ENCODE measurements at places on chromosomes 12 and 14.

GRCh38 chr12:16269946-16270345, 7.5 kb downstream of the SLC15A5 start:
- no peak for DNase-seq

GRCh38 chr12:70812136-70812535, 108.4 kb downstream of the PTPRR start:
- DNase-seq = no peak

DNA sequence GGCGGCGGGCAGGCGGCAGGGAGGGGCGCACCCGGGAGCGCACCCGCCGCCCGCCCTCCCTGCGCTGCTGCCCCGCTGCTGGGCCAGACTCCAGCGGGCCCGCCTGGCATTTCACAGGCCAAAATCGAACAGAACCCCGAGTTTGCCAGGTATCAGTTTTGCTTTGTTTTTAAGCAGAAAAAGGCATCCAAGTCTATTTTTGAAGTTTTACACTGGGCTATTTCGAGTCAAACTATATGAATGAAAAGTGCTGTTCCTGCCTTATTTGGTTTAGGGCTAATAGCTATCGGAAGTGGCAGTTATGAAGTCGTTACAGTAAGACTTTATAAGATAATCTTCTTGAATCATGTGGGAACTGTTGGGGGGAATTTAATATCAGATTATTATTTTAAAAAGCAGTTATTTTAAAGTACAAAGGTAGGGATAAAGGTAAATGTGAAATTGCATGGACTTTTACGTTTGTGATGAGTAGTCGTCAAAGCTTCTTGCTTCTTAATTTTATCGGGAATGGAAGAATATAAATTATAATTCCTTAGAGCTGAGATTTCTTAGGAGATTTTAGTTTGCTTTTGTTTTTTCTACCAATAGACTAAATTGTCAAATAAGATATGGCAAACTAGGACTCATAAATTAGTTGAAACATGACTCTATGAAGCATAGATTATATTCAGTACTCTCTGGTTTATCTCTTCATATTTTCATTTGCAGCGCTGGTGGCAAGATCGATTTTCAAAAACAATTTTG, 1.1 kb downstream of the MSRB3 start:
- DNase-seq = no peak

DNA sequence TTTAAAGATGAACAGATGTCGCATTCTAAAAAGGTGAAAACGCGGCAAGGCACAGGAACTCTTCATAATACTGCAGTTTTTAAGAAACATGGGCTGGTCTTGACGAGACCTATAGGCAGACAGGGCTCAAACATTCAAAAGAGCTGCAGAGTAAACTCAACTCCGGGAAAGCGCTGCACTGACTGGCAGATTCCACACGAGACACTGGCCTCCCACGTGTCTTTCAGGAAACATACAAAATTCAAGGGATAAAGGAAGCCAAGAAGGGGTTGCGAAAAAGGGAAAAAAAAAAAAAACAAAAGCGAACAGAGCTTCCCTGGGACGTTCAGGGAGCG, 614 bp upstream of the ARF6 start:
- no peak for DNase-seq

- no peak for DNase-seq
These were observed 168.6 kb downstream of the RBM19 start for GRCh38 chr12:113797535-113797868.

- no peak for DNase-seq
These were observed 125.4 kb downstream of the CAND1 start for GRCh38 chr12:67394550-67394949.

- DNase-seq = no peak
These were observed 34.8 kb downstream of the IL31 start for GRCh38 chr12:122139266-122139665.

DNA sequence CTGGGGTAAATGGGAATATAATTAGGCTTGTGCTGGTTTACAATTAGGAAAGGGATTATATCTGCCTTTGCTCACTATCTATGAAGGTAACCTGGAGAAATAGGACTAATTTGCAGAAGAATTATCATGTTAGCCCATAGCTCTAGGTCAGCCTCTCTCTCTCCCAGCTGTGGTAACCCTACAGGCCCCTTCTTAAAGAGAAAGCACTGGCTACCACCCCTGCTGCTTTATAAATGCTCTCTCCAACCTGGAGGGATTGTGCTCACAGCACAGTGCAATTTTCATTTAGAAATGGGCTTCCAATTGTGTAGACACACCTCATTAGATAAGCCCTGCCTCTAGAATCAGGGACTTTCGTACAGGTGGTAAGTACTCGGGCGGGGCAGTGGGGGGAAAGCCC, 22.7 kb upstream of the MGST1 start:
- no peak for DNase-seq

- DNase-seq = no peak
These were observed 1200.2 kb downstream of the LRFN5 start for GRCh38 chr14:42806909-42807315.

GRCh38 chr12:52591521-52591920, 9.7 kb downstream of the KRT72 start:
- DNase-seq = no peak

GRCh38 chr12:3204143-3204542, 127.0 kb downstream of the TSPAN9 start:
- DNase-seq = no peak

- no peak for DNase-seq
These were observed 22.1 kb downstream of the EIF5 start for GRCh38 chr14:103356024-103356682.

DNA sequence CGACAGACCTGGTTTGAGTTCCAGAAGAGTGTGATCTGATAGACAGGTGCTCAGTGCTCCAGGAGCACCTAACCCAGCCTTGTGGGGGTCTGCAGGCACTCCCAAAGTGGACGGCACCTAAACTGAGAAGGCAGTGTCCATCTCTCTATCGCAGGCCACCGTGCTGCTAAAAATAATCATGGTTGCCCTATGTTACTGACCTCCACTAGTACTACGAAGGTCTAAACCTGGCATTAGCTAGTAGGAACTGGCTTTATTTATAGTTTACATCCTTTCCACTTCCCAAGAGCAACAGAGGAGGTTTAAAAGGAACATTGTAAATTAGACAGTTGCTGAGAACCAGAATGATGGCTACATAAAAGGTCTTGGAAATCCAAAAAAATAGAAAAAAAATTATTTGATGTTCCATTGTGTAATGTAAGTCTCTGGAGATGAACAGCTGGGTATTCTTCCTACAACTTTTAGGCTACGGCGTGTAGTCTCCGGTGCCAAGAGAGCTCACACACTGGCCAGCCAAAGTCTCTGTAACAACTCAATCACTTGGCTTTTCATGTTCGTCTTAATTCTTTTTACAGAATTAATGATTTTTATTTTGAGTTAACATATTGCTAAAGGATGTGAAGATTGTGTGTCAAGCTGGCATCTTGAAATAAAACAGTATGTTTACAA, 27.3 kb downstream of the PPFIBP1 start:
- DNase-seq = no peak

DNA sequence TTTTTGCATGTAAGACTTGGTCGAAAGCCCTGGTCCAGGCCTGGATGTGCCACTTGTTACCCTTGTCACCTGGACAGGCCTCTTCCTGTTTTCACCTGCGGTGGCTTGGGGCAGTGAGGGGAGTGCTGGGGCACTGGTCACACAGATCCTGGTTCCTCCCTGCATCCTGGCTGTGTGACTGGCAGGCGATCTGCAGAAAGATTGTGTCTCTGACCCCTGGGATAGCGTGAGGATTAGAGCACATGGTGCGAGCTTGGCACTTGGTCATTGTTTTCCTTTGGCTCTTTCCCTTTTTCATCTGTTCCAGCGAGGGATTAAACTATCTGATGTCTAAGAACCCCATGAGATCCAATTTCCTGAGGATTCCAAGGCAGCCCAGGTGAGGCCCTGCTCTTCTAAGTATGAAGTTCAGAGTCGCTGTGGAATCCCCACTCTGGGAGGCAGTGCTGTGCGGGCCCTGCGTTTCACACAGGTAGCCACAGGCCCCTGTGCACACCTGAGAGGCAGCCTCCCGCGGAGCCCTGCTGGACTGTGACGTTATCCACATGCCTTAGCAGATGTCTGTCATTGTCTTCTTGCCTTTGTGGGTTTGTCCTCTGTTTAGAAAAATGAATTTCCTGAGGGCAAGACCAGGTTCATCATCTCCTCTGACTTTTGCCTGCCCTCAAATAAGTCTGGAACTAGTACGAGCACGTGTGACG, 288.4 kb downstream of the CACNA1C start:
- no peak for DNase-seq

DNA sequence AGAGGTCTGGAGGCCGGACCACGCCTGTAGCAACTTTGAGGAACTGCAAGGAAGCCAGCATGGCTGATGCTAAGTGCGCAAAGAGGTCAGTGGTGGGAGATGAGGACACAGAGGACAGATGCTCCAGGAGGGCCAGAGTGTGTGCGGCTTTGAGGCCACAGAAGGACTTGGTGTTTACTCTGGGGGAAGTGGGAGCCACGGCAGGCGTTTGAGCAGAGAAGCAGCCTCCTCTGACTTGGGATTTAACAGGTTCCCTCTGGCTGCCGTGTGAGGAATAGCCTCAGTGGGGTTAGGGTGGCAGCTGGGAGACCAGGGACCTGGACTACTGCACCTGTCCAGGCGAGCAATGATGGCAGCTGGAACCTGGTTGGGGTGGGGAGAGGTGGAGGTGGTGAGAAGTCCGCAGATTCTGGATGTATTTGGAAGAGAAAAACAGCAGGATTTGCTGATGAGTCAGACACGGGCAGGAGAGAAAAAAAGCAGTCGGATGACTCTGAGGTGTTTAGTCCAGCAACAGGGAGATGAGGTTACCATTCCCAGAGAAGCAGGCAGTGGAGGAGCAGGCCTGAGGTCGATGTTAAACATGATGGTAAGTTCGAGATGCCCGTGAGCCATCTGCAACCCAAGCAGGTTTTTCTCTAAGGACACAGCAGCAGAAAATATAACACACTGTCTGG, 143.5 kb downstream of the SCARB1 start:
- DNase-seq = no peak

DNA sequence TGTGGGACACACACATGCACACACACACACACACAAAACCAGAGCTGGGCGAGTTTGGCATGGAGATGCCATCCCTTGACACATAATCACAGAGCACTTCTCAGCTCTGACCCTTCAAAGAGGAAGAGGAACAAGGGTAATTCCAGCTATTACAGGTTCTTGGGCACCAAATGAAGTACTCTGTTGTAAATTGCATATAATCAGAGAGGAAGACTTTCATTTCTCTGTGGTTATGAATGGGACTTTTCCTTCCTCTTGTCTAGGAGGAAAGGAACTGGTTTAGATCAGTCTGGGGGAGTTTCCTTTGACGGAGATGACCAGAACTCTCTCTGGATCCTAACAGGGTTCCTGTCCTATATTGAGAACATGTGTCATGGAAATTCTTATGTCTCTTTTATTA, 26.4 kb upstream of the FGF6 start:
- DNase-seq = no peak

DNA sequence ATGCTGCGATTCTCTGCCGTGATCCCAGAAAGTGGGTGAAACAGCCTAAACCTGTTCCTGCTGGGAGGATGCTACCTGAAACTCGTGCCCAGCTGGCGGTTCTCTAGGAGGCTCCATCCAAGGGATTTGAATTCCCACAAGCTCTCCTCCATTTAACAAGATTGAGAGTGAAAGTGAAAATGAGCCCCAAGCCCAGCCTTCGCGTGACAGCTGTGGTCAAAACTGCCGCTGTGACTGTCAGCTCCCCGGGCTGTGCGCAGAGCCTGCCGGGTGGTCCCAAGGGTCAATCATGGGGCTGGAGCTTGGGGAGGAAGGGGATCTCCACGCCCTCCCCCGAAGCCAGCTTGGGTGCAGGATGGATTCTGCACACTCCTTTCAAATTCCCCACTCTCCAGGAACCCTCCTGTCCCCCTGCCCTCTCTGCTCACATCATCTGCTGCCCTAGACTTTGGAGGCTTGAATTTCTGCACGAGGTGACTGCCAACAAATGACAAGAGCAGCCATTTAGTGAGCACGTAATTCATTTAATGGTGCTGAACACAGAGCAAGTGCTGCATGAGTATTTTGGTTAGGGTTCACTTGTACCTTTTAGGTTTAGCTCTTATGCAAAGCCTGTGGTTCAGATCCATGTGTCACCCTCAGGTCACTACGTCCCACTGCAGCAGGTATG, 5.3 kb downstream of the ASB2 start:
- DNase-seq = no peak

DNA sequence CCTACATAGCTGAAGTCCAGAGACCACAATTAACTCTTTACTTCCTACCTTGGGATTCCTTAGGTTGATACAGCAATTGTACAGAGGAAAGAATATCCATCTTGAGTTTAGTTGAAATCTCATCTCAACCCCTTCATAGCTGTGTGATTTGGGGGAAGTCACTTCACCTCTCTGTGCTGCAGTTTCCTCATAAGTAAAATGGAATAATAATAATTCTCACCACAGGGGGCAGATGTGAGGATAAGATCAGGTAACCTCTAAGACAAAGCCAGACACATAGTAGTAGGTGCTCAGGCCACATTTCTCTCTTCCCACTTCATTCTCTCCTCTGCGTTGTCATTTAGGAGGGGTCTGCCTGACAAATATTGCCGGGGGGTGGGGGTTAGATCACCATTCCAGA, 6.7 kb downstream of the FOXN4 start:
- no peak for DNase-seq

- DNase-seq = no peak
These were observed 33.4 kb downstream of the R3HDM2 start for GRCh38 chr12:57397441-57397840.

GRCh38 chr14:100644784-100645183, 57.6 kb upstream of the BEGAIN start:
- DNase-seq = no peak

DNA sequence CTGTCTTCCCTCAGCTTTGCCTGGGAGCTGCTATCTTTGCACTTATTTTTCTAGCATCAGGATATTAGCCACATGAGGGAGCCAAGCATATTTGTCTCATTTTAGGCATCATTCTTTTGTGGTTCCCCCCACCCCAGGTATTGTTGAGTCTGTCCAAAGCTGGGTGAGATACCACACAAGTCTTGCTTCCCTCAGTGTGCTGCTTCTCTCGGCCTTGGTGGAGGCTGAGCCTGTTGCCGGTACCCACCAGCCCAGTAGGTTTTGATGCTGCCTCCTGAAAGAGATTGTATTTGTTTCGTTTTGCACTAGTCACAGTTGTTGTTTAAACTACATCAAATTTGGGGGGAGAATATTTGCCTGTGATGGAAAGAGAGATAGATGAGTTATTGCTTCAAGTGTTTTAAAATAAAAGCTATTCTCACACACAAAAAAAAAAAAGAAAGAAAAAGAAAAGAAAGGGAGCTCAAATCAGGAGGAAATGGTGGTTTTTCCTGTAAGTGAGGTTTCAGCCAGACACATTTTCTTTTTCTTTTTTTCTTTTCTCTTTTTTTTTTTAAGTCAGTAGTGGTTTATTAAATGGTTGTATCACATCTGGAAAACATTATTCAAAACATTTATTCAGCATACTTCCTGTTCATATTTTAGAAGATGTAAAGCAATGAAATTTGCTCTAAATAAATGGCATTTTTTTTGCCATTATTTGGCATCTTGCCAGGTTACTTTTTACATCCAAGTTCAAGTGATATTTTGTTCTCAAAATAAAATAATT, 58.5 kb downstream of the SLC4A8 start:
- no peak for DNase-seq
